NCI-H774 (cell line): ENCODE measurements at places on chromosomes 7 and 10.
A peak's percentile ranks its signal among the peaks of the same experiment; 100 is the strongest.

GRCh38 chr10:4849555-4850242 is 23.7 kb downstream of the AKR1E2 start:
- peak; percentile 87 for DNase-seq

- no peak for DNase-seq
Observed at GRCh38 chr7:155326385-155326784, 28.7 kb downstream of the INSIG1 start.

DNA sequence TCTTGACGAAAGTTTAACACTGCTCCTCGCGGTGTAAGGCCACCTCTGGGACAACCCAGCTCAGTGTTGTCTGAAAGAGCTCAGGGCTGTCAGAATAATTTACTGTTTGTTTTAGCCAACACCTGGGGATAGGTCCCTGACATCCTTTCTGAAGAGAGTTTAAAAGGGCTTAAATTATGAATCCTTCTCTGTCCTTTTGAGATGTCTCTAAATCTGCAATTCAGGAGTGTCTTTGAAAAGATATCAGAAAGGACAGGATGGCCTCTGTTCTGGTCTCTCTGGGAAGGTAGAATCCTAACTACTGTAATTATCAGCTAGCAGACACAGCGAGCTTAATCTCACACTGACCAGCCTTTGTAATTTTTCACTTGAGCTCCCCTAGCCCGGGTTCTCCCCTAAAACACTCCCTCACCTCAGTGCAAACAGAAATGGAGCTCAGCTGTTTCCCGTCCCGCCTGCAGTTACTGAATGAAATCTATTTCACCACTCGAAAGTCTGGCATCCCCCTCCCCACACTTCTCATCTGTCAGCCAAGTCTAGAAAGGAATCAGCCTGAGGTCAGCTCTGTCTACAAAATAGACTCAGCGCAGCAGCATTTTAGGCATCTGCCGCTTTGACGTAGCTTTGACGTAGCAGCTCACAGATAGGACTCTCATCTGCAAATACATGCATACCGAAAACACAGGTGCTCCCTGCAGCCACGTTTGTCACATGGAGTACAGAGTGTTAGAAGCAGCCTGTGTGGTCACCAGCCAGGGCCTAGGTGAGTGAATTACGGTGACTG is 4.8 kb downstream of the DYNC2I1 start:
- no peak for DNase-seq

DNA sequence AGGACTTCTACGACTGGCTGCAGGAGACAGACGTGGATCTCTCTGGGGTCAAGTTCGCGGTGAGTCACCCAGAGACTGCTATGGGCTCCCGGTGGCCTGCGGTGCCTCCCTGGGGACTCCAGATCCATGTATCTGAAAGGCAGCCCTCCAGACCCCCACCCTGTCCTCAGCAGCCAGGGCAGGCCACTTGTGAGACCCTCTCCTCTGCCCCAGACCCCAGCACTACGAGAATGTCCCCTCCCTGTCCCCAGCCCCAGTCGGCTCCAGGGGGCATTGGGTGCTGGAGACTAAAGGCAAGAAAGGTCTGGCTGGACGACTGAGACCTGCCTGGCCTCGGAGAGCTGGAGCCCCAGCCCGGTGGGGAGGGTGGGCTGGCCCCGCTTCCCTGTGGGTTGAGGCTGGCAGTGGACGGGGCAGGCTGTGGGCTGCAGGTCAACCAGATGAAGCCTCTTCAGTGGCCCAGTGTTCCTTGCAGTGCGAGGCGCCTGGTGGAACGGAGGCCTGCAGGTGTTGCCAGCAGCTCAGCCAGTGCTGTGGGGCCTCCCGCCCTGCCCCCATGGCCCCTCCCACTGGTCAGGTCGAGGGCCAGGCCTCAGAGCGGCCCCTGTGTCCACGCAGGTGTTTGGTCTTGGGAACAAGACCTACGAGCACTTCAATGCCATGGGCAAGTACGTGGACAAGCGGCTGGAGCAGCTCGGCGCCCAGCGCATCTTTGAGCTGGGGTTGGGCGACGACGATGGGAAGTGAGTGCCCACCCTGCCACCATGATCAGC is 13.8 kb downstream of the TMEM120A start:
- DNase-seq = no peak

DNA sequence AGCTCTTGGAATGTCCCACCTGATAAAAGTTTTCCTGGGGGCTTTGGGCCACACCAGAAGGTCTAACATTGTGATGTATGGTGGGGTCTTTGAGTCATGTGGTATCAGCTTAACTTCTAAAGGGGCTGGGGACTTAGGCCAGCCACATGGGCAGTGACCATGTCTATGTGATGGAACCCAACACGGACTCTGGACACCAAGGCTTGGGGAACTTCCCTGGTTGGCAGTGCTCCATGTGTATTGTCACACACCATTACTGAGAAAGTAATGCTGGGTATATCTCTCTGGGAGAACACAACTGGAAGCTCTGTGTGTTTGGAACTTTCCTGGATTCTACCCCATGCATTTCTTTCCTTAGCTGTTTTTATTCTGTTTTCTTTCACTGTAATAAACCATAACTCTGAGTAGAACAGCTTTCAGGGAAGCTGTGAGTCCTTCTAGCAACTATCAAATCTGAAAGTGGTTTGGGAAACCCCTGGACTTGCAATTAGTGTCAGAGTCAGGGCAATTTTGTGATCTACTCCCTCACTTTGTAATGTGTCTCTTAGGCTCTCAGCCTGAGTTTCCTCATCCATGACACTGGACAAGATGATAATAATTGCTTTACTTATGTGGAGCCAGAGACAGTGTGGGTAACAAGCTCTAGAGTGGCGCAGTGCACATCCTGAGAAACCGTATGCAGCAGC is 28.4 kb upstream of the AGK start:
- no peak for DNase-seq

DNA sequence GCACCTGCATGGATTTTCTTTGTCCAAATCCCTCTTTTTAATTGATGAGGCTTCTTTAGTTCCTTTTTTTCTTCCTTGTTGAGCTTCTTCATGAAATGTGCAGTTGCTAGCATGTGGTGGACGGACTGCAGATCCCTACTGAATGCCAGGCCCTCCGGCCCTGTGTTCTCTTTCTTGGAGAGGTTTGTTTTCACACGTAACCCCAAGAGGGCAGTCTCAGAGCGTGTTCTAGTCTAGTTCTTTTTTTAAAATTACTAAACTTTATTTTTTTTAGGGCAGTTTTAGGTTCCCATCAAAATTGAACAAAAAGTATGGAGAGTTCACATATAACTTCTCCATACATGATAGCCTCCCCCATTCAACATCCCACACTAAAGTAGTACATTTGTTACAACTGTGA is 190.0 kb downstream of the CFTR start:
- DNase-seq = no peak

DNA sequence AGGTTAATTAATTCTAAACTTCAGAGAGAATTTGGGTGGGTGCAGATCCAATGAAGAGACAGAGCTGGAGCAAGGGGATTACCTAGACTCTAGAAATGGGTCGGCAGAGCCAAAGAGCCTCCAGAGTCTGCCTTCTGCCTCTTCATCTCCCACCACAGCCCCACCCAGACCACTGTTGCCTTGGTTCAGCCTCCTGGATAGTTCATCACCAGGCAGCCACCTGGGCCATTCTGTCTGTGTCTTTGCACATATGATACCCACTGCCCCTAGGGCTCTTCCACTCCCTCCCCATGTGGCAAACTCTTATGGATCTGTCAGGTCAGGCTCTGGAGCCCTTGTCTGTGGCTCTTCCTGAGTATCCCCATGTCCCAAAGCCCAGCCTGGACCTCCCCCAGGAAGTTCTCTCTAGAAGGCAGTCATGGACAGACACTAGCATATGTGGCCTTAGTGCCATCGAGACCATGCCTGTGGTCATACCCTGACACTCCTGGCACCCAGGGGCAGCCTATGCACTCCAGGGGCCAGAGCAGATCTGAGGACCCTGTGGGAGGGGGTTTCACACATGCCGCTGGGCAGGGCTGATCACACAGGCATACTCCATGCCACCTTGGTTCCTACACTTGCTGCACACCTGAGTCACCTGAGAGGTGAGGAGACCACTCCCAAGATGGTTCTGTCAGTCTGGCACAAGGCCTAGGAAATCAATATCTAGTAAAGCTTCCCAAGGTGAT is 41.6 kb downstream of the FRMPD2 start:
- DNase-seq = no peak

GRCh38 chr10:119217991-119218490 is 10.7 kb downstream of the GRK5 start:
- DNase-seq = no peak

- DNase-seq = no peak
Observed at GRCh38 chr7:157926521-157927150, 589.8 kb downstream of the DNAJB6 start.

DNA sequence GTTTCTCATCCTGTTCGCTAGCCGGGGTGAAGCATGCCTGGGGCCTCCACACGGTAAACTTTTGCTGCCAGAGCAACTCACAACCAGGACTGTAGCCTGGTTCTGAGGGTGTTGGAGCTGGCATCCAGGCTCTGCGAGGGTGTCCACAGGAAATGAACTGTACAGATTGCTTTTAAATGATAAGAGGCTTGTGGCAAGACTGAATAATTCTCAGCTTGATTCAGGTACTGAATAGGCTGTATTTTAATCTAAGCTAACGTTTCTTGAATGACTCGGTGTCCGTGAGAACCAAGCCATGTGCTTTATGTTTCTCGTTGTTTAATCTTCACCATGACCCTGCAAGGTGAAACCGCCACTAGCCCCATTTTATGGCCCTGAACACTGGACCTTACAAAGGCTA is 49.3 kb downstream of the EEPD1 start:
- DNase-seq = no peak

DNA sequence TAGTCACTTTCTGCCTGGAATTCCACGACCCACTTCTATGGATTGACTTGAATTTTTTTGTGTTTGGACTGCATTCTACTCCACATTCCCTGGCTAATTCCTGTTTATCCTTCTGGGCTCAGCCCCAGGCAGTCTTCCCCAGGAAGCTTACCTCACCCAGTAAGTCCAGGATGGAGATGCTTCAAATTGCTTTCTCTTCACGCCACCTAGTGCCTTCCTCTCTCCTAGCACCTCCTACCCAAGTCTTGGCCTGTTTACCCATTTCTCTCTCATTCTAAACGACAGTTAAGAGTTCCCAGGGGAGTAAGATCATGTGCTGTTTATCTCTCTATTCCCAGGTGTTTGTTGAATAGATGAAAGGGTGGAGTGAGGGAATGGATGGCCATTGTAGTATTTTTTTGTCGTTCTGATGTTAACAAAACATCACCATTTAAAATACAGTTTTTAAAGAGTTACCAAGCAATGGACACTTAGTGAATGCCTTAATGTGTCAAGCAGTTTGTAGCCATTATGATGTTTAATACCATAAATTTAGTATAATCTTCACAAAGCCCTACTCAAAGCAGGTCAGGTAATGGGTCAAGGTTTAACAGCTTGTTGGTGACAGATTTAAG is 45.5 kb upstream of the TARP start:
- DNase-seq = no peak

DNA sequence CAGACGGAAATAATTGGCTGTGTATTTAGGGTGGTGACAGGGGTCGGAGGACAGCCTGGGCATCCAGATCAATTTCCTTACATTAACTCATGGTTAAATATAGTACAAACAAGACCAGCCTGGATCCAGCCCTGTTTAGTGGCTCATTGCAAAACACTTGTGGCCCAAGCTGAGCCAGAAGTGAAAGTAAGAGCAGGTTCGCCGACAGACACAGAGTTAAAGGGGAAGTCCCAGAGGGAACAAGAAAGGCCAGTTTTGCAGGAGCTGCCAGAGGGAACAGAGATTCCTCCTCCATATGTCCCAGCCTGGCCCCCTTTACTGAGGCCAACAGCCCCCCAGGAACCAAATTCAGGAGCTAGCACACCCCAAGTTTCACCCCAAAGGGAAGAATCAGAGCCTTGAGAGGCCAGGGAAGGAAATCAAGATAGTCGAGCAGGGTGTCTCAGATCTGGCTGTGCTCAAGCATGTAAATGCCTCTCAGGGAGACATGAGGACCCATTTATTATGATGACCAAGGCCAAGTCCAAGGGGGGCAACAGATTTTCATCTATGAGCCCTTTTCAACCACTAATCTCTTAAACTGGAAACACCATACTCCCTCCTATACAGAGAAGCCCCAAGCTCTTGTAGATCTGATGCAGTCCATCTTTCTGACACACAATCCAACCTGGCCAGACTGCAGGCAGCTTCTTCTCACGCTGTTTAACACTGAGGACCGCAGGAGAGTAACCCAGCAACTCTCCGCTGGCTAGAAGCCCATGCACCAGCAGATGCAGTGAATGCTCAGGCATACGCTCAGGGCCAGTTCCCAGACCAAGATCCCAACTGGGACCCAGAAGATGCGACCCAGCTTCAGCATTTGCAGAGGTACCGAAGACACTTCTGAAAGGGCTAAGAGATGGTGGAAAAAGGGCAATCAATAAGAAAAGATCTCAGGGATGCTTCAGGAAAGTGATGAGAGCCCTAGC is 15.9 kb upstream of the ADCK2 start:
- DNase-seq = peak; percentile 23

- no peak for DNase-seq
Observed at GRCh38 chr7:18520450-18521235, 25.1 kb downstream of the HDAC9 start.

DNA sequence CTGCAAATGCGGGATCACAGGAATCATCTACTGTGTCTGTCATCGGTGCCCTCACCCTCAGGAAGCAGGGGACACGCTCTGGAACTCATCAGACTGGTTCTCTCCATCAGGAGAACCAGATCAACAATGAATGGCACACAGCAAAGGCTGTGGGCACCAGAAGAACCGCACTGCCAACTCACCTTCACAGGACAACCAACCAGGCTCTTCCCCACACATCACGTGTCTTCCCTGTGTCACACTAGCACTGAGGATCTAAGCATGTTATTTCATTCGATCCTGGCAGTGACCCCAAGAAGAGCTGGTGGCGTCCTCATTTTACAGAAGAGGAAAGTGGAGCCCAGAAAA is 106.1 kb downstream of the TNS3 start:
- no peak for DNase-seq

DNA sequence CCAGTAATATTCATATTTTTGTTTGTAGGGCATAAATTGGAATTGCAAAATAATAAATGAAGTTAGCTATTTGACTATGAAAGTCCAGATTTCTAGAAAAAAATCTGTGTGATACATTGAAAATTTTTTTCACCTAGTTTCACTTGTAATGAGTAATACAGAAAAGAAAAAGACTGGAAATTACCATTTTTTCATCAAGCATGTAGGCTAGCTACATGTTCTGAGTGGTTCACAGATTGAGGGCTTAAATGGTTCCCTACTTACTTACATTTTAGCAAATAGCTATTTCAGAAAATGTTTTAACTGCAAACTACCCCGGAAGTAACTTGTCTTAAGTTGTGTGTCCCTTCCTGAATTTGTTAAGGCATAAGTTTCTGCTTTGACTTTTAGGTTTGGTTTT is 396.0 kb downstream of the PHF14 start:
- no peak for DNase-seq

DNA sequence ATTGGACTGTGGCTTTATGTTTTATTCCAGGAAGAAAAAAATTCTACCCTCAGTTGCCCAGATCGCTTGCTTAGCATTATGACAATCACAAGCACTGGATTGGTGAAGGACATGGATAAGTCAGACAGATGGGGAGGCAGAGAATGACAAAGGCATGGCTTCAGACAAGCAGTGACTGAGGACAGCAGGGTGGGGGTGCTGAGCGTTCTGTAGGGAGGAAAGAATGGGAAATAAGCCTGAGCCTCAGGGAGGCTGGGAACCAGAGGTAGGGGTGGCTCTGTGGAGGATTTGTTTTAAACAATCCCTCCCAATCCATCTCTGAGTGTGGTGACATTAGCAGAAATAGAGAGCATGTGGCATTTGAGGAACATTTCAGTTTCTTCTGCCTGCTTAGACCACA is 896.9 kb downstream of the CCSER2 start:
- DNase-seq = no peak

GRCh38 chr10:71467569-71468362 is 71.0 kb downstream of the CDH23 start:
- no peak for DNase-seq
